ENCODE measurements at places on chromosomes 13 and 19. TPM values are rescaled to one million over a fixed set of nuclear protein-coding genes. Genes with fewer than 3 reads are reported as not detected.

- H3K4me3 ChIP-seq = no peak overlapping the region
- no peak overlapping the region for H3K27ac ChIP-seq
- DNase-seq = no peak
- no peaks in the 10 kb centered on the region for H3K36me3 ChIP-seq
- no peaks in the 10 kb centered on the region for H3K27me3 ChIP-seq
Measured at GRCh38 chr13:112995395-112996191, 26.6 kb downstream of the MCF2L start.

GRCh38 chr13:91154558-91155353 is 192.7 kb upstream of the MIR17HG start:
- no peaks in the 10 kb centered on the region for H3K36me3 ChIP-seq
- H3K27me3 ChIP-seq = no peaks in the 10 kb centered on the region
- H3K27ac ChIP-seq = no peak overlapping the region
- no peaks in the 10 kb centered on the region for H3K4me1 ChIP-seq

DNA sequence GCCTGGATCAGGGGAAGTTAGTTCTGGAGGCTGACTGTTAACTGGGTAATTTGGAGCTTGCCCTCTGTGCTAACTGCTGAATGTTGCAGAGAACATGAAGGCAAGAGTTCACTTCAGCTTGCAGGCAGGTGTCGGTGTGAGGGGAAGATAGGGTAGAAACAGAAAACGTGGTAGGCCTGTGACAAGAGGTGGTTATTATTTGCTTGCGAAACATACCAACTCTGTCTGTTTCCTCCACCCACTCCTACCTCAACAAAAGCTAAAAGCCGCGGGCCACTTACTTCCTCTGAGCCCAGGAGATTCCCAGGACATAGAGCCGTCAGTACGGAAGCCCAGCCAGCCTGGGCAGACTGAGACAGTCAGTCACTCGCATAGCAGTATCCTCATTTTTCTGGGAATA is 119.2 kb upstream of the ABCC4 start:
- H3K4me3 ChIP-seq = no peak overlapping the region
- H3K4me1 ChIP-seq = no peaks in the 10 kb centered on the region
- no peak for DNase-seq
- H3K27me3 ChIP-seq = no peaks in the 10 kb centered on the region
- no peak overlapping the region for H3K27ac ChIP-seq

ZNF415 gene
- total RNA-seq = 1.0 TPM

GRCh38 chr13:97851269-97851668 is 102.2 kb upstream of the IPO5 start:
- no peak overlapping the region for H3K4me3 ChIP-seq
- no peaks in the 10 kb centered on the region for H3K4me1 ChIP-seq
- DNase-seq = no peak
- H3K27ac ChIP-seq = no peak overlapping the region
- no peaks in the 10 kb centered on the region for H3K36me3 ChIP-seq

DNA sequence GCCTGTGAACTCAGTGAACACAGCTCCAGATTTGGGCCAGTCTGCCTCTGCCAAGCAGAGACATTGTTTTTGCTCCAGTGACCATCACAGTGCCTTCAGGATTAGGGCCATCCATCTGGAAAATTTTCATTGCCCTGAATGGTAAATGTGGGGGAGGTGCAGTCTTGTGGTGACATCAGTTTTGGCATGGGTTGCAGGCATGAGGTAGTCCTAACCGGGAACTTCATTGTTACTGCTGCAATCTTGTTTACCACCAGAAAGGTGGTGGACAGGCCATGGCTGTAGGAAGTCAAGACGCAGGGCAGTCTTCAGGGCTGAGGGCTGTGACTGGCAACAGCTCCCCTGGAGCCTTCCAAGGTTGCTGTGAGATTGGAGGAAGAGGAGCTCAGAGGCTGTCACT is 55.2 kb downstream of the SPATA13 start:
- H3K27me3 ChIP-seq = no peaks in the 10 kb centered on the region
- H3K4me1 ChIP-seq = peaks cover 10% of the 10 kb centered on the region
- H3K36me3 ChIP-seq = no peaks in the 10 kb centered on the region
- DNase-seq = no peak

DNA sequence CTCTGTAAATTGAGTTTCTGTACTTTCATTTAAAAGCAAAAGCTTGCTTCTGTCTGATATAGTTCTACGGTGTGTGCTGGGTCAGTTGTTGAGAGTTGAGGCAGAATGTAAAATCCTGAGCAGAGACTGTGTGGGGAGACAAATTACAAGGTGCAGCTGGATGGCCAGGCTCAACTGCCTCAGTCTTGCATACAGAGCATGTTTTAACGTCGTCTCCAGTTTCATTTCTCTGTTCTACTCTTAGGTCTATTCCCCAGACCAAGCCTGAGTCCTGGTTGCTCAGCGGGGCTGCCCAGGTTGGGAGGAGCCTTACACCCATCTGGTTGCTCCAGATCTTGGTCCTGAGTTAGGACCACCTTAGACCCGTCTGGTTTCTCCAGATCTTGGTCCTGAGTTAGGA is 54.4 kb upstream of the MEDAG start:
- no peak overlapping the region for H3K27ac ChIP-seq
- H3K36me3 ChIP-seq = no peaks in the 10 kb centered on the region
- no peaks in the 10 kb centered on the region for H3K27me3 ChIP-seq
- peaks cover 9% of the 10 kb centered on the region for H3K4me1 ChIP-seq
- no peak overlapping the region for H3K4me3 ChIP-seq

CAMSAP3 gene
- 0.19 TPM for total RNA-seq

LRRC25 gene
- total RNA-seq = 0.73 TPM

DNA sequence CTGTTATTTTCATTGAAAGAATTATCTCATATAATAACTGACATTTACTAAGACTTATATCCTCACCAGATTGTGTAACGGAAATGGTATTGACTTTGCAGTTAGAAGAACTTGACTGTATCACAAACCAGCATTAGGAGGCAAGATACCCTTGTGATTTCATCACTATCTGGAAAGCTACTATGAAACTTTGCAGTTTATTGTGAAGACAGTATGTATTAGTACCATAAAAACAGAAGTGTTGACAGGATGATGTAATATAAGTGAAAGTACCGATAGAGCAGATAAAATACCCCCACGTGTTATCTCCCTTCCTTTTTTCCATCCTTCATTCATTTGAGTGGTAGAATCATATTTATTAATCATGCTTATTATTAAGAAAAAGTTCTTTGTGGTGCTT is 365.7 kb upstream of the KLHL1 start:
- no peaks in the 10 kb centered on the region for H3K4me1 ChIP-seq
- DNase-seq = no peak
- H3K36me3 ChIP-seq = no peaks in the 10 kb centered on the region
- H3K27ac ChIP-seq = no peak overlapping the region
- H3K4me3 ChIP-seq = no peak overlapping the region

CYP4F8 gene
- not detected for total RNA-seq

DDA1 gene
- 36.4 TPM for total RNA-seq

DNA sequence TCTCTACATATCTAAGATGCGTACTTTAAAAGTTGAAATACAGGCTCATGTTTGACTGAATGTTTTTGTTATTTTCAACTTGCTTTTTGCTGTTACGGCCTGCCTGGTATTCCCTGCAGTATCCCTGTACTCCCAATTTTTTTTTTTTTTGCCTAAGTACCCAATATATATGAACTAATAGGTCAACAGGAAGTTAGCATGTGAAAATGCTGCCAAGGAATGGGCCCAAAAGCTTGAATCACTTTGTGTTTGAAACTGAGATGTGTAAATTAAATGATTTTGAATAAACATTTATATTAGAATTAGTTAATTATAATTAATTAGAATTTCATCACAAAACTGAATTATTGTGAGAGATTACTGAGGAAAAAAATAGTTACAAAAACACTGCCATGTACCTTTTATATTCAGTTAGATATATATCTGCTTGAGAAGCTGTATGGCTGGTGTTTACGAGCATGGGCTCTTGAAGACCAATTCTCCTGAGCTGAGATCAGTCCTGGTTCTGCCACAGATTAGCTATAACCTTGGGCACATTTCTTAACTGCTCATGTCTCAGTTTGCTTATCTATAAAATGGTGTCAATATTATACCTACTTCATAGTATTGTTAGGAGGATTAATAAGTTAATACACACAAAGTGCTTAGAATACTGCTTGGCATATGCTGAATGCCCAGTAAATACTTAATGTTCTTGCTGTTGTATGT is 16.0 kb downstream of the TDRD3 start:
- no peak for DNase-seq
- H3K4me1 ChIP-seq = peaks cover 25% of the 10 kb centered on the region
- no peaks in the 10 kb centered on the region for H3K36me3 ChIP-seq
- H3K27me3 ChIP-seq = no peaks in the 10 kb centered on the region
- no peak overlapping the region for H3K27ac ChIP-seq

- no peaks in the 10 kb centered on the region for H3K27me3 ChIP-seq
- DNase-seq = no peak
- no peaks in the 10 kb centered on the region for H3K4me1 ChIP-seq
- no peak overlapping the region for H3K4me3 ChIP-seq
- no peaks in the 10 kb centered on the region for H3K36me3 ChIP-seq
Measured at GRCh38 chr13:33870046-33870668, 52.2 kb downstream of the RFC3 start.

GRCh38 chr13:102907886-102908515 is 62.2 kb downstream of the ERCC5 start:
- no peaks in the 10 kb centered on the region for H3K36me3 ChIP-seq
- no peak overlapping the region for H3K4me3 ChIP-seq
- H3K4me1 ChIP-seq = no peaks in the 10 kb centered on the region
- H3K27ac ChIP-seq = no peak overlapping the region
- DNase-seq = no peak

PLEKHG2 gene
- 17.0 TPM for total RNA-seq

DNA sequence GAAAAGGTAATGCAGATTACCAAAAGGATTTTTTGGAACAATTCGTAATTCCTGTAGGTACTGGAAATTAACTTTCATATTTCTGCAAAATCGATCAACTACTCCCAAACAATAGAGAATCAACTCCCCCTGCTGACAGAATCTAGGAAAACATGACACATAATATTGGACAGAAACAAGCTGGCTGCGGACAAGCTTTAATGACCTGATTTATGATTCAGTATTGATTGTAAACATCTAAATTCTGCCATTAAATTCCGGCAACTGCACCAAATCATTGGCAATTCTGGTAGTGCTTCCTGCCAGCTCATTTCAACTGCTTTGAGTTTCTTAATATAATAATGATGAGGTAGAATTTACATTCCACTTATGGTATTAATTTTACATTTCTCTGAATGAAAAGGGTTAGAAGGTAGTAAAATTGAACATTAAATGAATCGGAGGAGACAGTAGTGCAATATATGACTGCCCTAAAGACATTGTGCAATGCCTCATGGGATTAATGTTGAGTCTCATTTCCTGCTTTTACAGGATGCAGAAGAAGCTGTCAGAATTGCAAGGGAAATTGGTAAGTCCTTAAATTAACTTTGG is 146.5 kb downstream of the PCCA start:
- H3K27me3 ChIP-seq = no peaks in the 10 kb centered on the region
- DNase-seq = peak; percentile 52
- no peak overlapping the region for H3K4me3 ChIP-seq
- H3K4me1 ChIP-seq = peaks cover 6% of the 10 kb centered on the region
- H3K36me3 ChIP-seq = no peaks in the 10 kb centered on the region

DMKN gene
- total RNA-seq = 1.4 TPM

- no peaks in the 10 kb centered on the region for H3K36me3 ChIP-seq
- no peaks in the 10 kb centered on the region for H3K27me3 ChIP-seq
- H3K27ac ChIP-seq = no peak overlapping the region
Measured at GRCh38 chr13:33272531-33273124, 12.9 kb downstream of the STARD13 start.

DNA sequence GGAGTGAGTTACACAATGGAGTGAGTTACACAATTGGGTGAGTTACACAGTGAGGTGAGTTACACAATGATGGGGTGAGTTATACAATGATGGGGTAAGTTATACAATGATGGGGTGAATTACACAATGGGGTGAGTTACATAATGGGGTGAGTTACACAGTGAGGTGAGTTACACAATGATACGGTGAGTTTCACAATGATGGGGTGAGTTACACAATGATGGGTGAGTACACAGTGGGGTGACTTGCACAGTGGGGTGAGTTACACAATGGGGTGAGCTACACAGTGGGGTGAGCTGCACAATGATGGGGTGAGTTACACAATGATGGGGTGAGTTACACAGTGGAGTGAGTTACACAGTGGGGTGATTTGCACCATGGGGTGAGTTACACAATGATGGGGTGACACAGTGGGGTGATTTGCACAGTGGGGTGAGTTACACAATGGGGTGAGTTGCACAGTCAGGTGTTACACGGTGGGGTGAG is 52.5 kb upstream of the GAS6 start:
- no peak overlapping the region for H3K27ac ChIP-seq
- peaks cover 33% of the 10 kb centered on the region for H3K27me3 ChIP-seq
- H3K4me1 ChIP-seq = no peaks in the 10 kb centered on the region
- no peak for DNase-seq
- H3K36me3 ChIP-seq = no peaks in the 10 kb centered on the region
- H3K4me3 ChIP-seq = no peak overlapping the region

ZNF708 gene
- total RNA-seq = 42.5 TPM

COX6B2 gene
- total RNA-seq = 0.38 TPM

All from CD4-positive, alpha-beta memory T cell (primary cell).